ENCODE measurements at places on chromosomes 7 and 10. TPM values are rescaled to one million over a fixed set of nuclear protein-coding genes. Genes with fewer than 3 reads are reported as not detected.

Gene CPA2
- total RNA-seq, result not detected

DNA sequence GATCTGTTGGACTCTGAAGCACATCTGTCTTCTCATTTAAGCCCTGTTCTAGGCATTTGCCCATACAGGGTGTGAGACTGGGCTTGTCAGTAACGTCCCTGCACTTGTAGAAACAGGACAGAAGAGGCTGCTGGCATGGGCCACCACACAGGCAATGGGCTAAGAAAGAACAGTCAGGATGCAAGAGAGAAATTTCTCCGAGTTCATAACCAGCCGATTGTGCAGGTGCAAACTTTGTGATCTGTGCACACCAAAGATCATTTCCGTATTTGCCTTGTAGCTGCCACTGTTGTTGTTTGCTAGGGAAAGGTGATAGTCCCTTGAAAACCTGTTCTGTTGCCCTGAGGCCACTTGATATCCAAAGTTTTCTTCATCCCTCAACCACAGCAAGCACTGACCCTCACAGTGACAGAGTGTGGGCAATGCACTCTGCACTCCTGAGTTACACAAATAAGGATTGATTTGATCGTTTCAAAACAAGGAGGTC, 20.3 kb downstream of the KLF6 start:
- H3K36me3 ChIP-seq, result no peaks in the 10 kb centered on the region
- H3K27ac ChIP-seq, result peak overlapping the region; percentile 74
- H3K4me1 ChIP-seq, result peaks cover 41% of the 10 kb centered on the region
- DNase-seq, result peak; percentile 20
- no peaks in the 10 kb centered on the region for H3K27me3 ChIP-seq

Gene ERVW-1
- total RNA-seq, result 0.15 TPM

GRCh38 chr7:2621061-2621828, 10.5 kb upstream of the TTYH3 start:
- H3K4me3 ChIP-seq, result no peak overlapping the region
- H3K27me3 ChIP-seq, result no peaks in the 10 kb centered on the region
- no peaks in the 10 kb centered on the region for H3K36me3 ChIP-seq
- H3K4me1 ChIP-seq, result peaks cover 36% of the 10 kb centered on the region
- no peak overlapping the region for H3K27ac ChIP-seq

- H3K4me1 ChIP-seq, result no peaks in the 10 kb centered on the region
- peaks cover 11% of the 10 kb centered on the region for H3K36me3 ChIP-seq
Observed at GRCh38 chr10:128086003-128086863, 40.0 kb downstream of the MKI67 start.

- H3K36me3 ChIP-seq, result no peaks in the 10 kb centered on the region
- H3K27me3 ChIP-seq, result no peaks in the 10 kb centered on the region
- no peak for DNase-seq
- H3K4me1 ChIP-seq, result no peaks in the 10 kb centered on the region
- H3K27ac ChIP-seq, result no peak overlapping the region
- H3K4me3 ChIP-seq, result no peak overlapping the region
Observed at GRCh38 chr7:35604595-35604994, 90.3 kb downstream of the HERPUD2 start.
